ENCODE measurements at places on chromosomes 11 and 22.

GRCh38 chr11:42337786-42338455, 878.5 kb upstream of the LRRC4C start:
- DNase-seq: no peak

DNA sequence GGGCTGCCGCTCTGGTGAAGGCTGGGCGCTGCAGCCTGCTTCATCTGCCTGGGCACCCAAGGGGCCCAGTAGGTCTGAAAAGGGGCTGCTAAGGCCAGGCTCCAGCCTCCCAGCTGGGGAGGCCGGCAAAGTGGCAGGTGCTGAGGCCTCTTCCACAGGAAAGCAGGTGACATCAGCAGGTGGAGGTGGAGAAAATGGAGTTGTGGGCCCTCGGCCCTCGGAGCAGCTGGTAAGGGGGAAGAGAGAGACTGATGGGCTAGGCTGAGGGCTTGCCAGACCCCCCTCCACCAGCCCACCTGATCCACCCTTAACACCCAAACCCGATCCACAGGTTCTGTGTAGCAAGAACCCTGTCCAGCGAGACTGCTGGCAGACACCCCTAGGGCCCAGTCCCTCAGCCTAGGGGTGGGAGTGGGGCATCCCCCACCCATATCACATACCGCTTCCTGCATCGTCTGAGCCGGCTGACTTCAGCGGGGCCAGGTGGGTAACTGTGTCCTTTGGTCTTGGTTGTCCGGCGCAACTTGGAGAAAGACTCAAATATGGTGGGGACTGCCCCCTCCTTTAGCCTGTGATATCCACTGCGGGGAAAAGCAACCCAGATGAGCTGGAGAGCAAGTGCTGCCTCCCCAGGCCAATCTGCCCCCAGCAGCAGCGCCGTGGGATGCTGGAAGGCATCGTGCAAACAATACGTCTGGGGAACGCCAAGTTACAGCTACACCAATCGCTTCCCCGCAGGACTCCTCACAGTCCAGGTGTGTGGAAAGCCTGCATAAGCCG, 1.5 kb downstream of the THAP7 start:
- DNase-seq: no peak

- DNase-seq: no peak
Observed at GRCh38 chr11:72179049-72179803, 12.7 kb upstream of the FOLR1 start.

- no peak for DNase-seq
Observed at GRCh38 chr11:61549662-61550568, 31.0 kb downstream of the SYT7 start.

GRCh38 chr22:46734830-46735453, 3.1 kb downstream of the CERK start:
- DNase-seq: peak; percentile 66

GRCh38 chr11:74744277-74744676, 4.4 kb upstream of the RNF169 start:
- no peak for DNase-seq

DNA sequence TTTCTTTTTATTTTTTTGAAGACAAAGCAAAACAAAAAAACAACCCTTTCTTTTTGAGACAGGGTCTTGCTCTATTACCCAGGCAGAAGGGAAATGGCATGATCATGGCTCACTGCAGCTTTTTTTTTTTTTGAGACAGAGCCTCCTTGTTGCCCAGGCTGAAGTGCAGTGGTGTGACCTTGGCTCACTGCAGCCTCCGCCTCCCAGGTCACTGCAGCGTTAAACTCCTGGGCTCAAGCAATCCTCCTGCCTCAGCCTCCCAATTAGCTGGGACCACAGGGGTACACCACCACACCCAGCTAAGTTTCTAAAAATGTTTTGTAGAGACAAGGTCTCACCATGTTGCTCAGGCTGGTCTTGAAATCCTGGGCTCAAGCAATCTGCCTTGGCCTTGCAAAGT, 124.6 kb downstream of the ABTB2 start:
- no peak for DNase-seq

DNA sequence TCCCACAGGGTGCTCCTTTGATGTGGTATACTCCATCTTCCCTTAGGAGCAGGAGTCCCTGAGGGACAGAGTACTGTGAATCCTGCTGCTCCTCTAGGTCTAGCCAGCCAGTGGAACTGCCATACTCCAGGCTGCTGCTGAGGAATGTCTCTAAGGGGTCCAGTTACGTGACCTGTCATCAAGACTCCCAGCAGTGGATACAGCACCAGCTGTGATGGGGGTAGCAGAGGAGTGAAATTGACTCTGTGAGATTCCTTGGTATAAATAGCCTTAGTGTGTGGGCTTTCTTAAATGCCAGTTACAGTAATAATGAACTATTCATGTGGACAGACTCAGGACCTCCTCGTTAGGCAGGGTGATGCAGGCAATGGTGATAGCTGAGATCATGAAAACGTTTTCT, 140.4 kb upstream of the LUZP2 start:
- DNase-seq: no peak

DNA sequence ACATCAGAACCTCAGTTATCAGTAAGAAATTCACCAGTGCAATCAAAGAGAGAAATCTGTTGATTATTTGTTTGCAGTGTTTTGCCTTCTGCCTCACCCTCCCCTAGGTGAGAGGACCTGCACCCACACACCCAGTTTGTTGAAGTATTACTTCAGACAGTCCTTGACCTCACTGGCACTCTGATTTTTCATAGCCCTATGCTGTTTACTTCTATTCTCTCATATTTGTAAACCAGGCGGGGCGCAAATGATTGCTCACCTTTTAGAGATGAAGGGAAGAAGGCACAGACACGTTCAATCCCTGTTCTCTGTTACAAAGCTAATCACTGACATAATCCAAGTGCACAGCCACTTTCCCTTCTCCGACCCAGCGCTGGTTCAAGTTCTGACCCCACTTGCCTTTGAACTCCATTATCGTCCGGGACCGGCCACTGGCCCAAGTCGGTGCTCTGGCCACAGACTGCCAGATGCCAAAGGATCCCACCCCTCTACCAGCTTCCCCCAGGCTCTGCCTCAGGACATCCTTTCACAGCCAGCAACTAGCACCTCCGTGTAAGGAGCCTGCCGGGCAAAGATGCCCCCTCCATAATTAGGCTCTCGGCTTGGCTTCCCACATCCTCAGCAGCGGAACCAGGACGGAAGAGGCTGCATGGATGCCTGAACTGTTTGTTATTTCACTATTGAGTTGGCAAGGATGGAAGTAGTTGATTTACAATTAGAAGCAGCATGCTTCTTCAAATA, 1.7 kb downstream of the ETS1 start:
- DNase-seq: no peak

DNA sequence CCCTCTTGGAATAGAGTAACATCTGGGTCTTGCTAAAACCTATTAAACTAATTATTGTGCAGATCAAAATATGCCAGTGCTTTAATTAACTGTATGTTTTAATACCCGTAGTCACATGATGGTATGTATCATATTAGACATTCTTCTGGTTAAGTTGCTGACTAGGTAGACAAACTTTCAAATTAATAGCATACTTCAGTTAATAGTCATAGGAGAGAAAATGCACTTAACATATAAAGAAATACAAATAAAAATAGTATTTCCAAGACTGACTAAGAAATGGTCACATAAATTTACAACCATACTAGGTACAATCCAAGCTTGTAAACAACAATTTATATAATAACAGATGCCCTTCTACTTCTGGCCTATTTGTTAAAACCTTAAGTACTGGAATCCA, 7.6 kb upstream of the EXPH5 start:
- DNase-seq: no peak

GRCh38 chr11:1071571-1072115, 3.0 kb upstream of the MUC2 start:
- DNase-seq: no peak

DNA sequence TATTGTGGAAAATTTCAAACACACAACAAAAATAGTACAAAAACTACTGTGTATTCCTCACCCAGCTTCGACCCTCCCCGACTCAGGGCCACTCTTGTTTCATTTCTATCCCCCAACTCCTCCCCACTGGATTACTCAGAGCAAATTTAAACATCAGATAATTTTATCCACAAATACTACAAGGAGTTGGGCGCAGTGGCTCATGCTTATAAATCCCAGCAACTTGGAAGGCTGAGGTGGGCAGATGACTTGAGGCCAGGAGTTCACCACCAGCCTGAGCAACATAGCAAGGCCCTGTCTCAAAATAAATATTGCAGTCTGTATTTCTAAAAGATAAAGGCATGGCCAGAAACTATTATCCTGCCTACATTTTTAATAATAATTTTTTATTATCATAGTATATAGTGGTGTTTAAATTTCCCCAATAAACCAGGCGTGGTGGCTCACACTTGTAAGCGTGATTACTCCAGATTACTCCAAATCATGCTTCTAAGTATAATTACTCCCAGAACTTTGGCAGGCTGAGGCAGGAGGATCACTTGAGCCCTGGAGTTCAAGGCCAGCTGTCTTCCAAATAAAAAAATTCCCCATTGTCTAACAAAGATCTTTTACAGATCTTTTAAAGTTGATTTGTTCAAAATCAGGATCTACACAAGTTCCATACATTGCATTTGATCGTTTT, 39.8 kb downstream of the LRRC32 start:
- DNase-seq: no peak

DNA sequence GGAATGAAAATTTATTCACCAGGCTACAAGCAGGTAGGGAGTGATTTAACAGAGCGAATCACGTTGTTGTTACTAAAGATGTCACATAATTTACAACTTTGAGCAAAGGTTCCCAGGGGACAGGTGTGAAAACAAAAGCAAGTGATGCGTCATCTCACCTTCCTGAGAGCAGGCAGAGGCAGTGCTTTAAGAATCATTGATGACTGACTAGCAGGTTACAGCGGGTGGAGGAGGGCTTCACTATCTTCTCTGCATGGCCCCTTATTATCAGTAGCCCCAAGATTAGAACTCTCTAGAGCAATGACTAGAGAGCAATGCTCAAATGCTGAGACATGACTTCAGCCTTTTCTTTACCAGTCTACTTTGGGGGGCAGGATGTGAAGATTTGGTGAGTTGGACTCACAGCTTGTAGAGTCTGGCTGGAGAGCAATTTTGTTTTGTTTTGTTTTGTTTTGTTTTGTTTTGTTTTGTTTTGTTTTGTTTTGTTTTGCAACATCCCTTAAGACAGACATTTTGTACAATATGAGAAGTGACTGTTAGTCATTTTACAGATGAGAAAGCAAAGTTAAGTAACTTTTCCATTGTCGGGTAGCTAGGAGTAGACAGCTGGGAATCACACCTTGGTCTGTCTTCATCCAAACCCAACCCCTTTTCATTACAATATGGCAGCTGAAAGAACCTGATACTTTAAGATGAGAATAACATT, 84.8 kb downstream of the SLC1A2 start:
- DNase-seq: no peak

DNA sequence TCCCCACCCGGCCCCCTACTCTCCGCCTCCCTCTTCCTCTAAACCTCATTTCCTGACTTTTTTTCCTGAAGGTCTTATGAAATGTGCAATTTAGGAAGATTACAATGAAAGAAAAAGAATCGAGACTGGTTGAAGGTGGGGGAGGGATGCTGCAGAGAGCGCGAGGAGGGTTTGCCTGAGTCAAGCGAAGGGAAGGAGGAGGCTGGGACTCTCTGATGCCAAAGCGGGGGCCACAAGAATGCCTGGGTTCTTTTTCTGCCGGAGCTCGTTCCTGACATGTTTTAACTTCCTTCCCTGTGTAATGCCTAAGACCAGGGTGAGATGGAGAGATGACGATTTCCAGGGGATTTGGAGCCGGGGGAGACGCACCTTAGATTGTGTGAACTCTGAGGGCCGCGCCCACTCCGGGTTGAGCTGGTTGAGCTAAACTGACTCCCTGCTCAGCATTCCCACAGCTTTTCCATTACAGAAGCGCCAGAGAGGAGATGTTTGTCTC, 270.5 kb upstream of the SORL1-AS1 start:
- no peak for DNase-seq

DNA sequence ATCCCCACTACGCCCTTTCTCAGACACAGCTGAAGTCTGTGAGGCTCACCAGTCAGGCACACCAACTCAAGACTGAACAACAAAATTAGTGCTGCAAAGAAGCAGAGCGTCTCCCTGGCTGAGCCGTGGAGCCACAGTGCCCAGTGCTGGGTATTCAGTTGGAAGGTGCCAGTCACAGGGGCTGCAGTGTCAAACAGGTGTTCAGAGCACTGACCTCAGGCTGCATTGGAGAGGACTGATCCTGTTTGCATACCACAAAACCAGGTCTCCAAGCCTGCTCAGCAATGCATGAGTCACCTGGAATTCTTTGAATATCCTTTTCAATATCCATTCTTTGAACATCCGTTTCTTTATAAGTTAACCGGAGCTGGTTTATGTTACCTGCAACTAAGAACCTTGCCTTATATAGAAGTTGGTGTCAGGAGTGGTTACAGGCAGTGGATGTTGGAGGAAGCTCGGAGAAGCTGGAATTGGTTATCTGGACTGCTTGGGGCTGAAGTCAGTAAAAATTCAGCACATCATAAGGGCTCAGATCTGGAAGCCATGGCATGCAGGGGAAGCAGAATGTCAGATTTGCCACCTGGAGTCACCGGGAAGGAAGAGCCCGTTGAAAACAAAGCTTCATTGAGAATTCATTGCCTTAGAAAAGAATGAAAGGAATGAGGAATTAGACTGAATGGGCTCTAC, 30.3 kb downstream of the PDGFB start:
- no peak for DNase-seq

GRCh38 chr11:38014405-38014804, 1416.4 kb upstream of the RAG2 start:
- DNase-seq: no peak

GRCh38 chr11:48154151-48154550, 62.5 kb upstream of the OR4B1 start:
- no peak for DNase-seq

DNA sequence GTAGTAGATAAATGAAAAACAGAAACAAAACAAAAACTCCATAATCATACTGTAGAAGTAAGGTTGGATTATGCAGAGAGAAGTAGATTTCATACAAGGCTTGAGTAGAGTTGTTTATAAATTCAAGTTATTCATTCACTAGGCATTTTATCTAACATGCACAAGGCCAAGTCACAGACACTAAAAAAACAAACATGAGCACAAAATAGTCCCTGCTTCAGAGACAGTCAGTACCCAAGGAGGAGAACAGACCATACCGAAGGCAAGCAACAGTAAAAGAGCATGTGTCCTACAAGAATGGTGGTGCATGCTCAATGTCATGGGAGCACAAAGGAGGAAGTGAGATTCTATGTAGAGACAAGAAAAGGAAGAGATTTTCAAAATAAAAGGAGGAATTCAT, 796.5 kb upstream of the LRRC4C start:
- no peak for DNase-seq

DNA sequence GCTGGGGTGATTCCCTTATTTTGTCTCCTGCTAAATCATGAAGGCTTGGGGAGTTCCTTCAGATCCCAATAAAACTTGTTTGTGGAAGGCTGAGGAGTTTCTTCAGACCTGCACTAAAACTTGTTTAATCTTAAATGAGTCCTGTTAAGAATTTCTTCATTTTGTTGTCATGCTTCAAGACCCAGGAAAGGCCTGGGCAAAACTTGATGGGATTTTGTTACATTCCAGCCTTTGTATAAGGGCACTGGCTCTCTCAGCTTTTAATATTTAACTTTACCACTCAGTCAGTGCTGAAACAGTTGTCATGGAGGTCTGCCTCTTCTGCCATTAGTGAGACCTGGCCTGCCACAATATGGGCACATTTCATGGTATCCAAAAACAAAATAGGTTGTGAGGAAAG, 699.0 kb downstream of the ETS1 start:
- no peak for DNase-seq

Measured in activated CD4-positive, alpha-beta T cell treated with anti-CD3 and anti-CD28 coated beads for 4 hours (primary cell).